Activated CD4-positive, alpha-beta T cell treated with anti-CD3 and anti-CD28 coated beads, Interleukin-2, amount 50 U/mL, for 1 hour (primary cell): ENCODE measurements at places on chromosomes 3 and 15.

GRCh38 chr3:188791311-188791710, 380.5 kb upstream of the TPRG1 start:
- no peak for DNase-seq

DNA sequence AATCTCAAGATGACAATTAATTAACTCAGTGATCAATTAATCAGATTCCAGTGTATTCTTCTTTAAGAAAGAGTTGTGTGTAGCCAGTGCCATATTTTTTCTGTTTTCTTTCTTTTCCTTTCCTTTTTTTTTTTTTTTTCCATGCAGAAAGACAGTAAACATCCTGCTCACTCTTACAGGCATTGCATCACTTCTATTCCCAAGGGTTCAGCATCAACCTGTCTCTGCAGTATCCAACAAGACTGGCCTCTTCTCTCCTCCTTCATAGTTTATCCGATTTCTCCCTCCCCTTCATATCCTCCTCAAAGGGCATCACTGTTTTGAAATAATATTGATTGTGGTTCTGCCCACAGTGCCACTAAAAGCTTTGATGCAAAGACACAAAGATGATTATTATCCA, 17.0 kb upstream of the SLC9A9 start:
- no peak for DNase-seq

GRCh38 chr3:10713656-10714055, 102.4 kb upstream of the SLC6A11 start:
- DNase-seq = no peak

DNA sequence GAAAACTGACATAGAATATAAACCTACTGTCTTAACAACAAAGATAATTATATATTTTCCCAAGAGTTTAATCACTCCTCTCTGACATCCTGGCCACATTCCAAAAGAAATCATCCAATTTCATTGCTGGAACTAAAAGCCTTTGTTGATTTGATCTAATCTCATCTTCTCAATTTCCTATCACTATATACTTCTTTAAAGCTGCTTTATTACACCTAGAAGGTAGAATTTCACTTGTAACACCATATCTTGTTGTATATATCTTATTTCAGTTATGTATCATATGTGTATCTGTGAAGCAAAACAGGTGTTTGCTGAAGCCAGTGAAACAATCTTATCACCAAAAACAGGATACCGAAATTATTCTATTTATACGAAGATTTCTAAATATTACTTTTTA, 740.2 kb downstream of the ROBO1 start:
- no peak for DNase-seq

GRCh38 chr3:66411474-66411873, 89.3 kb downstream of the LRIG1 start:
- DNase-seq = no peak

DNA sequence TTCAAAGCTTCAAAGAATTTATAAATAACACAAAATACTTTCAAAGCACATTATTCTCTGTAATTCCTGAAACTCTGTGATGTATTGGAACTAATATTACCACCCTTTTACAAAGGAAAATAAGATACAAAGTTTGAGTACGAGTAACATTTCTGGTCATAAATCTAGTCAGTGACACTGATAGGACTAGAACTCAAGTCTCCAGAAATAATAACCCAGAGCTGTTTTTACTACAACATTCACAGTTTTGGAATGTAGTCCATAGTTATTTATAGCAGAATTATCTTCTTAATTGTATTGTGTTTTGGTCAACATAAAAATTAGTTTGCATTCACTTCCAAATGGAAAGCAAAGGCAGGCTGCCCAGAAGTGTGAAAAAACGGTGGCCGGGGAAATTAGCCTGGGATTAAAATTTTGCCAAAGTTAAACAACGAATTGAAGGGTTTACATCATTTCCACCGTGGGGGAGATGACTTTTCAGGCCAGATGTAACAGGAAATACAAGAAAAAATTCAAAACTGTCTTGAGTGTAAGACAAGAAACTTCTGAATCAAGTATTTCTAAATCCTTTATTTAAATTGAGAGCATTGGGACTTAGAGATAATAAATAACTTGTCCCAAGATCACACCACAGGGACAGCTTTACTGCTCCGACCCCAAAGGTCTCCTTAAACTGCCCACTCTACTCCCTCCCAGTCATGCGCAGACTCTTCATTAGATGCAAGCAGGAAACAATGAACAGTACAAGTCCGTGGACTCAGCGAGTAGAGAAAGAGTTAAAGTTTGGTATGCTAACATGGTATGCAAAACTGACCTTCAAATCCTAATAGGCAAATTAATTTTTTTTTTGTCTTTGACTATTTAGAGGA, 74.3 kb upstream of the VGLL4 start:
- DNase-seq = no peak

GRCh38 chr3:27521179-27521871, 37.1 kb upstream of the SLC4A7 start:
- no peak for DNase-seq

GRCh38 chr3:53146319-53146891, 14.6 kb upstream of the PRKCD start:
- DNase-seq = no peak

DNA sequence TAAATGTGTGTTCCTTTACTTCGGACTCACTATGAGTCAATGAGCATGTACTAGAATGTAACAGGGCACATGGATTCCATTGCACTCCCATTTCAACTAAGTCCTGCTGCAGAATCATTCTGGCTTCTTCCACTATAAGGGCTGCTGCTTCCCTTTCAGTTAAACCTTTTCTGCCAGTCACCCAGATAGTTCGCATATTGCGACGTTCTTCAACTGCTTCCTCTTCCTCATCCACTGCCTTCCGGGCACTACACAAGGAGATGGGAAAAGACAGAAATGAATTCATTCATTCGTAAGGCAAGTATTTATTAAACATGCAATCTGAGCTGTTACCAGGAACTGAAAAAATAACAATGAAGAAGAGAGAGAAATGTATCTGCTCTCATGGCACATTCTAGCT, 55.6 kb downstream of the POLQ start:
- no peak for DNase-seq

- no peak for DNase-seq
These were observed 81.6 kb downstream of the GABRB3 start for GRCh38 chr15:26691249-26691648.

DNA sequence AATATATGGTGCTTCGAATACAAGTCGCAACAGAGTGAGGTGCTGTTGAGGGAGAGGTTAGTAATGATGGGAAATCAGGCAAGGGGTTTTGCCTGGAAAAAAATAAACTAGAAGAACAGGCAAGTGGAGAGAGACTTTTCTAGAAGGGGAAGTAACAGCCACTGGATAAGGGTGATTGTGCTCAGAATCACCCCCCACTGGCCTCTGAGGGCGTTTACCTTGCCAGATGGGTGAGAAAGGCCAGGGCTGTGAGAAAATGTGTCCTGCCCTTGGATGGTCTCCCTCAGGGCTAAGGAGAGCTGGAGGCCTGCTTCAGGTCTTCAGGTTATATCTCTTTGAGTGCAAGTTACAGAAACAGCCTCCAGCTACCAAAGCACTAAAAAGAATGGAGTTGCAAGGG, 151.8 kb downstream of the MEX3B start:
- no peak for DNase-seq
